ENCODE measurements at places on chromosomes 13 and 19.

DNA sequence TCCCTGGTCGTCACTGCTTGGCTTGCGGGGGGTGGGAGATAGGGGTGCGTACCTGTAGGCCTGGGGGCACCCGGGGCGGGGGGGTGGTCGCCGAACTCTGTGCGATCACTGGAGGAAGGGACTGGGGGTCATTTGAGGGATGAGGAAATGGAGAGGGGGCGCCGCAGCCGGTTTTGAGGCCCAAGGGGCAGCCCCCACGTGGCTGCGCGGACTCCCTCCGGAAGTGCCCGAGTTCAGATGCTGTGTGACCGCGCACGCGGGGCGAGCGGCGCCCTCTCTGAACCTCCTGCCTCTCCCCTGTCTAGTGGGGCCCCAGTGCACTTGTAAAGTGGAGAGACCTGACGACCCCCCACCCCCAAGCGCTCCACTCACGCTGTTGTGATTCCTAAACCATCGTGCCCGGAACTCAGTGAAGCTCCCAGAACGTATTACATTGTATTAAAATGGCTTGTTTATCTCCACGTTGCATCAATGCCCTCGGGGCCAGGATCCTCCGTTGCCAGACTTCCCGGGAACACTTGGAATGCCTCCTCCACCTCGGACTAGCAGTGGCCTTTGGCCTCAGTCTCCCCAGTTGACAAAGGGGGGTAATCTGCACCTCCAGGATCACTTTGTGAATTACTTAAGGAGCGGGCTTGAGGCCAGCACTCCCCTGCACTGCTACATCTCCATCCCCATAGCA, 3.0 kb upstream of the NANOS3 start:
- DNase-seq = no peak

GRCh38 chr13:99803141-99803540, 168.4 kb downstream of the ZIC5 start:
- peak; percentile 33 for DNase-seq

GRCh38 chr19:47313754-47314295, 4.2 kb downstream of the C5AR1 start:
- no peak for DNase-seq

GRCh38 chr13:60700994-60701393, 304.0 kb downstream of the TDRD3 start:
- DNase-seq = no peak

- DNase-seq = peak; percentile 27
Observed at GRCh38 chr19:37855098-37855497, 51.3 kb downstream of the WDR87 start.

DNA sequence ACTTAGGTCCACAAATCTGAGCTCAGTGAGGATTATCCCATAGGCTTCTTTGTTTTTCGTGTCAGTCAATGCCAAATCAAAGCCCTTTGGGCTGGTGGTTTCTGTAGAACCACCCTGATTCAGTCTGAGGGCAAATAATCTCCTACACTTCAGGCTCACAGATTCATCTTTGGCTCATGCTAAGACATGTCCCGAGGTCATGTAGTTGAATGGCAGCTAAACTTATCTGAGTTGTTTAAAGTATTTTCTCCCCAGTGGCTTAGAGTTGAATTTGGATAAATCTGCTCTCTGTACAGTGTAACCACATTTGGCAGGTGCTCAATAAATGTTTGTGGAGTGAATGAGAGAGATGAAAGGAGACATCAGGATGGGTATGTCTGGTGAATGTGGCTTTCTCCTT, 13.1 kb upstream of the SLC25A42 start:
- DNase-seq = no peak

DNA sequence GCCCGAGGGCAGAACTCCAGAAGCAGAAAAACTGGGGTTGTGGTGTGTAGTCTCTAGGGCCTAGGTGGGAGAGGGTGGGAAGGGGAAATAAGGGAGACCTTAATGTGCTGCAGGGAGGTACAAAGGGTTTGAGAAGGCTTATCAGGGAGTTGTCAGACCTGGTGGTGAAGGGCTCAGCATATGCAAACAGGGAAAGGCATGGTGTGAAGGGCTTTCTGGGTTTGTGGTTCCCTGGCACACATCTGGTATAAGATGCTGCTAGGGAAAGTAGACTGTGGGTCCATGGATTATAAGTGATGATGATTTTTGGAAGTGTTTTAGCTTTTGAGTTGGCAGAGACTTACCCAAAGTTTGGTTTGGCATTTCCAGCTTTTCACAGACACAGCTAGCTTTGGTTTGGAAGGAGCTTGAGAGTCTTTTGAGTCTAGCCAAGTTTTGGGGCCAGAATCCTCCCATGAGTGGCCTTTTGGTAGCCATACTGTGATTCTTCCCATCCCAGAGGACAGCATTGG, 2.2 kb downstream of the TRIM28 start:
- DNase-seq = no peak

- DNase-seq = no peak
Observed at GRCh38 chr19:53866865-53867224, 838 bp upstream of the MYADM start.

- no peak for DNase-seq
Observed at GRCh38 chr13:78998630-78999315, 339.8 kb upstream of the OBI1 start.

All from hippocampal formation (tissue), 2 donors.